AG04450 (cell line): ENCODE measurements at places on chromosomes 2 and 18.

GRCh38 chr2:236755278-236755840 is 185.7 kb downstream of the ACKR3 start:
- DNase-seq = no peak

DNA sequence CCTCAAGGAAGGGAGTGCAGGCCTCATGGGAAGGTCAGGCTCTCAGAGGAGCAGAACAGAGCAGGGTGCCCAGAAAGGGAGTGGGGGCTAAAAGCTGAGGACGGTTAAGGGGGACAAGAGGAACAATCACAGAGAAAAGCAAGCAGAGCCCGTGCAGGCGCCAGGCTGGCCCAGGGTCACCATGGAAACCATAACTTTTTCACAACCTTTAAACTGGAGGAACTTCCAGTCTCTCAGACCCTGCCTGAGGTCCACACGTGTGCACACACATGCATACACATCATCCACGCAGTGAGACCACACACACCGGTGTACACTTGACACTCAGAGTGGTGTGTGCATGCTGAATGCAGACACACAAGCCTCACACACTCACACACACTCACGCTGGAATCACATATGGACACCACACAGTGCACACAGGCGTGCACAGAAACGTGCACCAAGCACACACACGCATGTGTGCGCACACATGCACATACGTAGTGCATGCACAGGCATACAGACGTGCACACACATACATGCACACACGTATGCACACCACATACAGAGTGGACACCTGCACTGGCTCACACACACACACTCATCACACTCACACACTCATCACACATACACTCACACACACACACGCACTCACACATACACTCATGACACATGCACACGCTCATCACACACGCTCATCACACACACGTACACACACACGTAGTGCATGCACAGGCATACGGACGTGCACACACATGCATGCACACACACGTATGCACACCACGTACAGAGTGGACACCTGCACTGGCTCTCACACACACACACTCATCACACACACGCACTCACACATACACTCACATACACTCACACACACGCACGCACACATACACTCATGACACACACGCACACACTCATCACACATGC is 37.2 kb upstream of the SNED1 start:
- DNase-seq = no peak

- no peak for DNase-seq
Measured at GRCh38 chr18:63145166-63145850, 174.3 kb downstream of the BCL2 start.

DNA sequence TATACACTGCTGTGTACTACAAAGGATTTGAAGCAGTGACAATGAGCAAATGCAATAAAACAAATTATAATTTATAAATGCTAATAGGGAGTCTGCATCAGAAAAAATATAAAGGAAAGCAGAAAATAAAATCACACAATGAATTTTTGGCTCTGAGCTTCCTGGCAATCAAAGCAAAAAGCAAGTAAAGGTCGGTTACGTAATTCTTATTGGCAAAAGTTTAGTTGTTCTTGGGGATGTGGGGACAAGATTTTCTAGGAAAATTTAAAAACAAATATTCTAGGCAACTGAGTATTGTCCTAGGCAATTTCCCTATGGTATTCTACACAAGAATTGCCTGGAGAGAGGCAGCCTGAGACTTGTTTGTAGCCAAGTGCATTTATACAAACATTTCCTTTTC is 1.8 kb downstream of the ORC2 start:
- no peak for DNase-seq

DNA sequence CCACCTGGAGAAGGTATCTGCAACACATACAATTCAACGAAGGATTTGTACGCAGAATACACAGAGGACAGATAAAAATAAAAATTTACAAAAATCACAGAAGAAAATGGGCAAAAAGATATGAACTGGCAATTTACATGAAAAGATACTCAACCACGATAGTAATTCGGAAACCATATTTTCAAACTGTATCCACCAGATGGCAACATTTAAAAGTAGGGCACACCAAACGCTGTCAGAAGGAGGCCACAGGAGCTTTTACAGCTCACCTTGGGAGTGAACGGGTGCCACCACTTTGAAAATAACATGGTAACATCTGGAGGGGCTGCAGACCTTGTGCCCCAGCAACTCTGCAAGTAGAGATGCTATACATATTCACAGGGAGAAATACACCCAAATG is 9.8 kb downstream of the KIF1A start:
- DNase-seq = no peak

DNA sequence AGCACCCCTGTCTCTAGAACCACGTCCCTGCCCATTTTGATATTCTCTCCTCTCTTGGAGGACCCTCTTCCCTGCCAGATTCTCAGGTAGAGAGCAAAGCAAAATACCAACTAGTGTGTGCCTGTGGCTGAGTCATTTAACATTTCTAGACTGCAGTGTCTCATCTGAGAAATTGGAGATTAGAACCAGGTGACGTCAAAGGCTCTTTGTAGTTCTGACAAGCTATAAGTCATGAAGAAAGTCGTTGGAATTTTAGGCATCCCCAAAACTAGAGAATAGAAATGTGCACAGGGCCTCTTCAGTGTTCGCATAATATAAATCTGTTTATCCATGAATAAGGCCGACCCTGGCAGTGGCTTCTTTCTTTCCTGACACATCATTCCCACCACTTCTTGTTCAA is 74.4 kb upstream of the TANC1 start:
- DNase-seq = peak; percentile 11

- DNase-seq = peak; percentile 42
Measured at GRCh38 chr2:42722320-42723190, 41.4 kb downstream of the OXER1 start.

GRCh38 chr2:9658972-9659371 is 28.2 kb upstream of the YWHAQ start:
- DNase-seq = peak; percentile 21

DNA sequence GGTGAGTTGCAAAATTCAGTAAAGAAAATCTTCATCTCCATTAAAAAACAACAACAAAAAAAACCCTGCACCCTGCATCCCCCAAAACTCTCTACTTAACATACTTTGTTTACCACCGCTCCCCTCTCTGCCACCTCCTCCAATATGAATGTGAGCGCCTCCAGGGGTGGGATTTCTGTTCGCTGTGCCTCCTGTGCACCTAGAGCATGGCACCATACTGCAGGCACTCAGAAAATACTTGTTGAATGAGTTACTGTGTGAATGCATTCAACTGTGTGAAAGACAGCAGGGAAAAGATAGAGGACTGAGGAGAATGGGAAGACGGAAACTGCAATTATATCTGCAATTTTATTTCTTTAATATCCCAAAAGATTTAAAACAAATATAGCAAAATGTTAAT is 4.5 kb downstream of the CEBPZ start:
- DNase-seq = no peak

DNA sequence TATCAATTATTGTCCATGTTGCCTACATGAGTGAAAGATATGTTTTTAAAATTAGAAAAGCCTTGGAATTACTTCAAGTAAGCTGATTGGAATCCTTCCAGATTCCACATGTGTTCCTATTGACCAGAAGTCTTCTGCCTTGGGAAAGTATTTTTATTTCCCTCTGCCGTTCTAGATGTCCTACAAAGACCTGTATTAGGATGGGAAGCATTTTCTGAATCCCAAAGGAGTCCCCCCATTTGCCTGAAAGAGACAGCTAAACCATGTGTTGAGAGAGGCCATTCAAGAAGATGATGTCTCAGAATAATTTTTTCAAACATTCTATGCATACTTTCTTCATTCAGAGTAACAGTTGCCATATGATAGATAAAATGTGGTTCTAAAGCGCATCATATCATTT is 19.0 kb upstream of the MYO1B start:
- DNase-seq = no peak

DNA sequence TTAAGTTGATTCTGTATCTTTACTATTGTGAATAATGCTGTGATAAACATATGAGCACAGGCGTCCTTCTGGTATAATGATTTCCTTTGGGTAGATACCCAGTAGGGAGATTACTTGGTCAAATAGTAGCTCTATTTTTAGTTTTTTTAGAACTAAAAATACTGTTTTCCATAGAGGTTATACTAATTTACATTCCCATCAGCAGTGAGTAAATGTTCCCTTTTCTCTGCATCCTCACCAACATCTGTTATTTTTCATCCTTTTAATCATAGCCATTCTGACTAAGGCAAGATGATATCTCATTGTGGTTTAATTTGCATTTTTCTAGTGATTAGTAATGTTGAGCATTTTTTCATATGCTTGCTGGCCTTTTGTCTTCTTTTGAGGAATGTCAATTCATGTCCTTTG is 35.1 kb downstream of the PMS1 start:
- no peak for DNase-seq

DNA sequence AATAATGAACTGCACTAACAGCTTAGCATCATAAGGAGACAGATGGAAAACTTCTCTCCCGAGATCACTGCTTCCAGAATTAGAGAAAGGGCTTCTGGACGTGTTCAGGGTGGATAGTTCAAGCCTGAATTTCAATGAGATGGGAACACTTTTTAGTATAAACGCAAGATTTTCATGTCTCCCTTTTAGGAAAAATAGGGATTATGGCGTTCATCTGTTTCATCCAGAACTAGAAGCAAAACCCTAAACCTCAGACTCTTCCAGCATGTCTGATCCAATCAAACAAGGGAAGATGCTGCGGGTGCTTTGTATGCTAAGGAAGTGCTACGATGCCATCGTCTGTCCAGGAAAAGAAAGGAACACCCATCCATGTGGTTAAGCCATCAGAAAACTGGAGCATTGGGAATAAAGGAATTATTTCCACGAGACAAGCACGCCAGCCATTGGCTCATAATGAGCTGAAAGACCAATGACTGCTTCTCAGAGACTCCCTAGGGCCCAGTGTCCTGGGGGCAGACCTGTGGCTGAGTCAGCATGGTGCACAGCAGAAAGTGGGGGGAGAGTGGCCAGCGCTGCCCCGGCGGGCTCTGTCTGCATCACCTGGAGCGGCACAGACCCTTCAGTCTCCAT is 65.9 kb upstream of the AFF3 start:
- no peak for DNase-seq

- DNase-seq = no peak
Measured at GRCh38 chr2:112666761-112667122, 21.0 kb downstream of the SLC20A1 start.

DNA sequence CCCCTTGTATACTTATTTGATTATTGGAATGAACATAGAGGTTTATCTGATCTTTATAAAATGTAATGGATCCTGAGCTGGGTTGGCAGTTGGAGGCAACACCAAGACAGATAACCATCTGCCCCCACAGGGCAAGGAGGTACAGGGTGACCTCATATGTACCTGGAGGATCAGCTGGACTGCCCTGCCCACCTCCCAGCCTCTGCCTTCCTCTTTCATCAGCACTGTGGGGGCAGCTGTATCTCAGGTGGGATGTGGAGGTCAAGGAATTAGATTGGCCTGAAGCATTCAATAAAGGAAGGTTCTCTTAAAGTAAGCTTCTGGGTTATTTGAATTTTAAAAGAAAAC is 92.6 kb downstream of the LYPD6 start:
- DNase-seq = no peak
